ENCODE measurements at places on chromosomes 2 and 18. TPM values are rescaled to one million over a fixed set of nuclear protein-coding genes. Genes with fewer than 3 reads are reported as not detected.
A peak's percentile ranks its signal among the peaks of the same experiment; 100 is the strongest.

MC5R gene
- total RNA-seq = not detected

RAB6C gene
- not detected for total RNA-seq

KIF1A gene
- 7.7 TPM for total RNA-seq

CDH2 gene
- total RNA-seq = 0.37 TPM

TMEM198 gene
- 4.2 TPM for total RNA-seq

SLC9A4 gene
- not detected for total RNA-seq

PLA2R1 gene
- total RNA-seq = not detected

FTCDNL1 gene
- total RNA-seq = 3.2 TPM

C18orf63 gene
- total RNA-seq = not detected

NEU4 gene
- 0.40 TPM for total RNA-seq

DNA sequence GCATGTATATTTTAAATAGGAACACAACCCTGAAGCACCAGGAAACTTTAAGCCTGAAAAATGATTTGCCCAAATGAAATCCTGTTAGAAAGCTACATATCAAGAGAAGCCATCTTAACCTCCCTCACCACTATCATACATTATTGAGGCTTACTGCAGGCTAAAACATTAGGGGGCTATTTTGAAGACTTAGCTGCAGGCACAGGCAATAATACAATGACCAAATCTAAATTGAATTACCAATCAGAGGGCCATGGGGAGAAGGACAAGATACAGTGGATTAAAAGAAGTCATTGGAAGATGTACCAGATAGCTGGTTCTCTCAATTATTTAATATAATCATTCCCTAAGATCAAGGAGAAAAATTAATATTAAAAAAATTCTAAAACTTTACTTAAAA, 73.7 kb downstream of the THADA start:
- DNase-seq = no peak

- no peak for DNase-seq
Observed at GRCh38 chr2:130183512-130184373, 1.7 kb downstream of the MZT2B start.

DNA sequence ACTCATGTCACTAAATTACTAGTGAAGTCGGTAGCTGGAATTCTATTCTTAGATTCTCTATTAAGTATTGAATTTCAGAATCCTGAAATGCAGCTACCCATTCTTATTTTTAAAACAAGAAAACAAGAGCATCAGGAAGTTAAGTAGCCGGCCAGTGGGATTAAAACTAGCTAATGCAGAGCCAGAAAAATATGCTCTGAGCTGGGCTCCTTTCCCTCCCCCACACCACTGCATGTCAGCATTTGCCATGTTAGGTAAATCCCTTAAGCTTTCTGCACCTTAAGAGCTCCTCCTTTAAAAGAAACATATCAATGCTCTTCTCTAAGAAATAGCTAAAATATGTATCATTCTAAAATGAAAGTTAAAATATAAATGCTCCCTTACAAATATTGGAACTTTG, 72.2 kb upstream of the MFF start:
- no peak for DNase-seq

- peak; percentile 19 for DNase-seq
Observed at GRCh38 chr2:106137731-106138521, 56.2 kb downstream of the UXS1 start.

DNA sequence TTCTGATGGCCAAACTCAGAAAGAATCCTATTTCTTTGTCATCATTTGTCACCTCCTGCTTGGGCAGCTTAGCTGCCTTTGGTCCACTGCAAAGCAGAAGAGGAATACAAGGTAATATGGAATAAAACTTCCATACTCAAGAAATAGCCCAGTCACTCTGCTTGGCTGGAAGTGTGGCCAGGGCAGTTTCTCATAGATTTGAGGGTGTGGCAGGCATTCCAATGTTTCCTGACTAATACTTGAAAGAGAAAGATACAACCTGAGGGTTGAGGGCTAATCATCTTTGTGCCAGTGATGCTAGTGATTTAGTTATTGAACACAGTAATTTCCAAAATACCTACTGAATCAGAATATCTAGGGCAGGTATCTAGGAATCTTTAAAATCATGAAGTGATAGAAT, 83.1 kb downstream of the FAM161A start:
- no peak for DNase-seq

GRCh38 chr2:127305990-127306585, 12.1 kb upstream of the ERCC3 start:
- no peak for DNase-seq

DNA sequence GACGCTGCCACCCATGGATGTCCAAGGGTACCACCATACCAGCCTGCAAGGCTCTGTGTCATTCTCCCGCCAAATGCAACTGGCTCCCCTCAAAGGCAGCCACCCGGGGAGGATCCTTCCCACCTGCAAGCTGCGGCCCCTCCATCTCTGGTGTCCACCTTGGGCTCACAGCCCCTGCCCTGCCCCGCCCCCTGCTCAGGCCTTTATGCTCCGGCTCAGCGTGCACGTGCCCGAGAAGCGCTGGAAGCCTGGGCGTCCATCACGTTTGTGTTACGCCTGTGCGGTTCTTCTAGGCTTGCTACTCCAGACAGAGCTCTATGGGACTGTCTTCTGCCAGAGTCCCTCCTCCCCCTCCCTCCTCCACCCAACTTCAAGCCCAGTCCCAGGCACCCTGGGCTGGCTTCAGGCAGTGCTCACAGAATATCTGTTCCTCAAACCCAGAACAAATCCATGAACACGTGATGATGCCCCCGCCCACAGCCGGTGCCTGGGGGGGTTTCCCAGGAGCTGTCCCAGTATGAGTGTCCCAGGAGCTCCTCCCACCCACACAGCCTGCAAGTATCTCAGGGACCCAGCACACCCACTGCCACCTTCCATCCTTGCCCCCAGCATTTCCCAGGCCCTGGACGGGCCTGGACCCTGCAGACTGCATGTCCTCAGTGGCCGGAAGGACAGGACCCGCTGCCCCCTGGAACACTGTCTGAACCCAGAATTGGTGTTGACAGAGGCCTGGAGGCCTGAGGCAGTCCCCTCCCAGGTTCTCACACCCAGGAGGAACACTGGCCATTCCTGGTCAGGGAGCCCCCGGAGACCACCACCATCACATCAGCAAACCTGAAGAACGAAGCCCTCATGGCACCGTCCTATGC, 30.3 kb downstream of the KIF1A start:
- DNase-seq = no peak

DNA sequence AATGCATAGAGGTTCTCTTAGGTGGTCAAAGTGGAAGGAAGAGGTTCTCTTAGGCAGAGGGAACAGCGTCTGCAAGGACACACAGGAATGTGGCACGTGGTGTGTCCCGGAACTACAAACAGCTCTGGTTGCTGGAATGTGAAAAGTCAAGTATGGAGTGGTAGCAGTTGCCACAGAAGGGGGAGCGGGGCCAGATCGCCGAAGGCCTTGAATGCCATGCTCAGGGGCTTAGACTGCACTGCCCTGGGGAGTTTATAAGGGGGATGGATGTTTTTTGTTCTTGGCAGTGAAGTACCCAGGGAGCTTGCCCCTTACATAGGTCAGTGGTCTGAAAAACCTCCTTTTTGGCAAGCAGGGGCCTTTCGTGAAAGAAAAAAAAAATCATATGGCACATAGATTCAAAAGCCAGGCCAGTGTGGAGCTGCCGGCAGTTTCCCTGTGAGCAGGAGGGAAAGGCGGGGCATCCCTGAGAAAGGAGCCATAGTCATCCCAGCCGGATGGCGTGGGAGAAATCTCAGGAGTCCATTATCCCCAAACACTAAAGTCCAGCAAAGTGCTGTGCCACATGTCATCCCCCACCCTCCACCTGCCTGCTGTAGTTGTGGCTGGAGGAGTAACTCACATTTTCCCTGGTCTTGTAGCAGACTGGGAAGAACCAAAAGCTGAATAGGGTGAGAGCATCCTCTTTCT, 45.4 kb downstream of the GORASP2 start:
- no peak for DNase-seq

Data from activated naive CD8-positive, alpha-beta T cell treated with anti-CD3 and anti-CD28 coated beads for 36 hours (primary cell).